ENCODE measurements at places on chromosomes 5 and 9.

GRCh38 chr5:144361406-144361805, 190.7 kb downstream of the KCTD16 start:
- DNase-seq: no peak

DNA sequence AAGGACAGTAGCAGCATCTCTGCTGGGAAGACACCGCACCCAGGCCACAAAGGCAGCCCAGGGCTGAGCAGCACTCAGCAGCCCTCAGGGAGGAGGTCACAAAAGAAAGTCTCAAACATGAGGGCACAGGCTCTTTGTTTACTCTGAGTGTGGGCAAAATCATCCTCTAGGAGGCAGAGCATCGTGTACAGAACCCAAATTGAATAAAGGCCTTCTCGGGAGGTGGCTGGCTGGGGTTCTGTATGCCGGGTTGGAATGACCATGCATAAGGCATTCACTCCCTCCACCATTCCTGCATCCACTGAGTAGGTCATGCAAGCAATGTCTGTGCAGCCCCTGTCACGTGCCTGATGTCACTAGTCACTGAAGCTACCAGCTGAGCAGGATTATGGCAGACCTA, 412.8 kb downstream of the SPOCK1 start:
- no peak for DNase-seq

DNA sequence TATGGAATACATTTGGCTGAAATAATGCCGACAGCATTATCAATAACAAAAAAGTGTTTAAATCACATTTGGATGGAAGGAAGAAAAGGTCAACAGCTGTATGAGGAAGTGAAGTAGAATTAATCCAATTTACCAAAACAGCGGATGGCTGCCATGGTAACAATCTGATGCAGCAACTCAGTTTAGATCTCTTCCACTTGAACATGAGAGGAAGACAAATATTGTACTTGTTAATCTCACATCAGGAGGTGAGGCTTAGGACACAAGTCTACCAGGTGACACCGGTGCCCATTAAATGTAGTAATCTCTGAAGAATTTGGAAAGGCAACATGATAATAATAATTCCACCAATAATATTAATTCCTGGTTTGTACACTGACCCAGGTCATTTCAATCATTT, 2.4 kb downstream of the RASEF start:
- DNase-seq: no peak

- no peak for DNase-seq
These were observed 5.1 kb downstream of the NRARP start for GRCh38 chr9:137296670-137297664.

GRCh38 chr5:168583742-168584482, 4.7 kb upstream of the PANK3 start:
- no peak for DNase-seq

- DNase-seq: no peak
These were observed 329.4 kb downstream of the IRX1 start for GRCh38 chr5:3925022-3925421.

DNA sequence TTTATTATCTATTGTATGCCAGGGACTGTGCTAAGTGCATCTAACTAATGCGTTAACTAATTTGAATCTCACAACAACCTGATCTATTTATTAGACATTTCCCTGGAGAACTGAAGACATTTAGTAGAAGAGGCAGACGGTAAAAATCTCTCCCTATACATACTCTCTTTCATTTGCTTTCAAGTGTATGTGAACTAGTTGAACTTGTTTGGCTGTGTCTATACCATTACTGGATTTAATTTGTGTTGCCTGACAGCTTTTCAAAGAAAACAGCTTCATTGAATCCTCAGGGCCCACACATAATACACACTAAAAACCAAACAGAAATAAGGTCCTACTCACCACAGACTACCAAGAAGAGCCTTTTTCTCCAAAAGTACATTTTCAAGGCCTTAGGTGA, 133.6 kb upstream of the NR3C1 start:
- DNase-seq: no peak

DNA sequence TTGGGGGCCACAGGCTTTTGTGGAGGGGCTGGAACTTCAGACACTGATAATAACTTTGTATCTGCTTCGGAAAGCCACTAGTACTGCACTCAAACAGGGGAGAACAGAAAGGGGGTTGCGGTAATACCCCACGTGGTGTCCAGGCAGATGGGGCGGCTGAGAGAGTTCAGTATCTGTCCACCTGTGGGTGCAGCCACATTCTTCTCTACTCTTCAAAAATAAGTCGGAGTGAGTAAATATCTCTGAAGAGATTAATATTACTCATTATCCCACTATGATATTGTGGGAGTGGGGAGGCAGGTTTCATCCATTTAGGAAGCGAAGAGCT, 102.1 kb upstream of the SSBP2 start:
- no peak for DNase-seq

- no peak for DNase-seq
These were observed 193.4 kb upstream of the TUT7 start for GRCh38 chr9:86547571-86547970.

GRCh38 chr5:181084621-181085195, 44.6 kb downstream of the BTNL9 start:
- DNase-seq: no peak

- DNase-seq: no peak
These were observed 391 bp upstream of the NRG2 start for GRCh38 chr5:140043508-140043872.

DNA sequence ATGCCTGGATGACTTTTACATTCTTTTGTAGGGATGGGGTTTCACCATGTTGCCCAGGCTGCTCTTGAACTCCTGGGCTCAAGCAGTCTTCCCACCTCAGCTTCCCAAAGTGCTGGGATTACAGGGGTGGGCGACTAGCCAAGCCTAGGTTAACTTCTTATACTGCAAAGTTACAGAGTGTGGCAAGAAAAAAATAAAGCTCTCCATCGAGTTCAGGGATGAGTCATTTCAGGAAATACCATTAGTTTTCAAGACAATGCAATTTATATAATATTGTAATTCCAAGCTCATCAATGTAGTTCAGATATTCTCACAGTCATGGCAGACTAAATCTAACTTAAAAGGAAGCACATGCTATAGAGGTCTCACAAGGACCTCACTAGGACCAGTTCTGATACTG, 11.5 kb upstream of the ABO start:
- DNase-seq: no peak

GRCh38 chr9:128706045-128706444, 3.7 kb downstream of the PKN3 start:
- no peak for DNase-seq

GRCh38 chr5:170643591-170643990, 139.8 kb downstream of the KCNIP1 start:
- DNase-seq: no peak

GRCh38 chr5:130050585-130050984, 146.3 kb downstream of the CHSY3 start:
- DNase-seq: no peak

GRCh38 chr5:177310332-177310731, 1.4 kb downstream of the MXD3 start:
- no peak for DNase-seq

- no peak for DNase-seq
These were observed 122.5 kb downstream of the PRR16 start for GRCh38 chr5:120586646-120587045.

- DNase-seq: no peak
These were observed 65.9 kb downstream of the DAP start for GRCh38 chr5:10695055-10695649.

- no peak for DNase-seq
These were observed 38.9 kb downstream of the GABRB2 start for GRCh38 chr5:161507591-161507990.

- no peak for DNase-seq
These were observed 18.5 kb upstream of the ERMP1 start for GRCh38 chr9:5851445-5851844.

GRCh38 chr5:23025629-23026233, 172.6 kb upstream of the CDH12 start:
- no peak for DNase-seq

DNA sequence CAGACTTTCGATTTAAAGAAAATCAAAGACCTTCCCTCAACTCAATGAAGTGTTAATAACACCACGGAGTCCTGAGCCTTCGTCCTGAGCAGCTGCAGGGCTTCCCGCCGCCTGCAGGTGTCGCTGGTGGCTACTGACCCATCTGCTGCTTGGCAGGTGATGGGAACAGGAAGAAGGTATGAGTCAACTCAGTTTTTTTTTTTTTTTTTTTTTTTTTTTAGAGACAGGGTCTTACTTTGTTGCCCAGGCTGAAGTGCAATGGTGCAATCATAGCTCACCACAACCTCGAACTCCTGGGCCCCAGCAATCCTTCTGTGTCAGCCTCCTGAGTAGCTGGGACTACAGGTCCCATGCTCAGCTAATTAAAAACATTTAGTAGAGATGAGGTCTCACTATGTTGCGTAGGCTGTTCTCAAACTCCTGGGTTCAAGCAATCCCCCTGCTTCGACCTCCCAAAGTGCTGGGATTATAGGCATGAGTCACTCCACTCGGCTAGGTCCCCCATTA, 185.7 kb upstream of the IL12B start:
- no peak for DNase-seq

- DNase-seq: no peak
These were observed 61.0 kb downstream of the TRIO start for GRCh38 chr5:14204011-14204670.

GRCh38 chr5:97839341-97840086, 656.5 kb upstream of the RIOK2 start:
- no peak for DNase-seq

GRCh38 chr5:1934801-1935429, 52.2 kb upstream of the IRX4 start:
- no peak for DNase-seq

DNA sequence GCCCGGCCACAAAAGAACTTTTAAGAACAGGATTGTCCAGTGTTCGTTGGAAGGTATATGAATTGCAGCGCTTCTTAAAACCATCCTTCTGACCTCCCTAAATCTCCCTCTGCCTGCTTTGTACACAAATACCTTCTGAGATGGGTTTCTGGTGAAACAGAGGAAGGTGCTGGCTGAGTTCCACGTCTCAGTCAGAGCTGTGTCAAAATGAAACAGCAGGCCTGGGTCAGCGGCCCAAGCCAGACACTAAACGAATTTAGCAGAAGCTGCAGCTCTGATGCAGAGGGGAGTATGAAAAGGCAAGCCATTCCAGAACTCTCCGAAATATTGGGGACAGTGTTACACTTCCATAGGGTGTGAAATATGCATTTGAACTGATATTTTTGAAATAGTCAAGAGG, 37.8 kb upstream of the CRB2 start:
- DNase-seq: no peak

- no peak for DNase-seq
These were observed 218.8 kb upstream of the TBCA start for GRCh38 chr5:77994943-77995342.

GRCh38 chr5:139660105-139660922, 12.2 kb downstream of the CXXC5 start:
- no peak for DNase-seq

- DNase-seq: no peak
These were observed 42.1 kb upstream of the GPR21 start for GRCh38 chr9:122991370-122991830.

- no peak for DNase-seq
These were observed 33.1 kb upstream of the TRIM32 start for GRCh38 chr9:116654059-116654355.

GRCh38 chr5:80668016-80668969, 13.5 kb upstream of the DHFR start:
- no peak for DNase-seq

GRCh38 chr9:105114964-105115728, 129.3 kb upstream of the SLC44A1 start:
- DNase-seq: no peak

DNA sequence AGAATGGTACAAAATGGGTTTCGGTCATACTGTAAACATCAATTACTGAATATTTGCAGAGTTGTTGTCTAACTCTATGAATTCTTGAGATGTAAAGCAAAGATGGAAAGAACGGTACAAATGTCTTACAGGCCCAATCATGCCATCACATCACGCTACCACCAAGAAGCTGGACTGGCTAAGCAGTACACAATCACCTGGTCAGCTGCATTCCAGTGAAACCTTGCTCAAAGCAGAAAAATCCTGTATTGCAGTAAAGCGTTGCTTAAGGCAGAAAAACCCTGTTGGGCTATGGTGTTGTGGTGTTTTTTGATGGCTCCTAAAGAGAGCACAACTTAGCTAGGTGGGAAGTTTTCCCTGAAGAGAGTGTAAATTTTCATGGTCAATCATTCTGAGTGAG, 112.6 kb upstream of the RASA1 start:
- DNase-seq: no peak

DNA sequence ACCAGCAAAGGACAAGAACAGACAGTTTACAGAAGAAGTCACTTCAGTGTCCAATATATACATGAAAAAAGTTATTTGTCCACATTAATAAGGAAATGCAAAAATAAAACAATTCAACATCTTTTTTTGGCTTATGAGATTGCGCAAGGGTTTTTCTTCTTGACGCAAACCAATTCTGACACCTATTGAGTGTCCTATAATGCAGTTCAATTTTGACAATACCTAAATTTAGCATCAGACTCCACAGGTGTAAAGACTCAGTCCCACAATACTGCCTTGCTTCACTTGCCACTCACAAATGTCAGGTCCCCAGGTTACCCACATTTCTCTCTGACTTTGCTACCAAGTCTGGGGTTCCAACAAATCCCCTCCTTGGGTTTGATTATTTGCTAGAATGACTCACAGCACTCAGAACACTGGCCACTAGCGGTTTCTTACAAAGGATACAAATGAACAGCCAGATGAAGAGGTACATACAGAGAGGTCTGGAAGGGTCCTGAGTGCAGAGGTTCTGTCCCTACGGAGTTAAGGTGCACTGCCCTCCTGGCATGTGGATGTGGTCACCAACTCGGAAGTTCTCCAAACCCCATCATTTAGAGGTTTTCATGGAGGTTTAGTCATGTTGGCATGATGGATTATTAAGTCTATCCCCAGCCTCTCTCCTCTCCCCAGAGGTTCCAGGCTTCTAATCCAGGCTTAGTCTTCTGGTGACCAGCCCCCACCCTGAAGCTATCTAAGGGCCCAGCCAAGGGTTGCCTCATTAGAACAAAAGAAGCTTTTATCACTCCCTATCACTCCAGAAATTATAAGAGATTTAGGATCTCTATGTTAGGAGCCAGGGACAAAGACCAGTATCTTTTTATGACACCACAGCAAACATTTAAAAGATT, 27.0 kb upstream of the SLC22A5 start:
- DNase-seq: no peak

GRCh38 chr9:16744394-16744793, 126.1 kb downstream of the BNC2 start:
- DNase-seq: no peak

- DNase-seq: no peak
These were observed 101.6 kb upstream of the PTPN3 start for GRCh38 chr9:109599711-109600110.

Measured in cortex of kidney (tissue), 1 donor.